ENCODE measurements at places on chromosomes 7 and 10.

- no peak for DNase-seq
Measured at GRCh38 chr7:135441791-135442190, 68.1 kb downstream of the CNOT4 start.

DNA sequence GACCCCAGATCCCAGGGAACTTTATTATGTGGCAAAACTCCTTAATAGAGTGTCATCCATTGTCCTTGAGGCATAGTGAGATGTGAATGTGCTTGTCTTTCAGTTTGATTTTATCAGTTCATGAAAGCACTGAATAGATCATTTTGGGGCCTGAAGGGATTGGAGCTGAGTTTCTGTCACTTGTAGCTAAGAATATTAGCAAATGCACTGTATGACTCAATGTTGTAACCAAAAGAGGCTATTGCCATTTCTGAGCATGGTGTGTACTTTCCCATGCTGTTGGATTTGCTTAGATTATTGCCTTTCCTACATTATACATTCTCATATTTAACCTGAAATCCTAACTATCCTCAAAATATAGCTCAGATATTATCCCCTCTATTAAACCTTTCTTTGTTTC lies 130.4 kb downstream of the PRKG1 start:
- no peak for DNase-seq

DNA sequence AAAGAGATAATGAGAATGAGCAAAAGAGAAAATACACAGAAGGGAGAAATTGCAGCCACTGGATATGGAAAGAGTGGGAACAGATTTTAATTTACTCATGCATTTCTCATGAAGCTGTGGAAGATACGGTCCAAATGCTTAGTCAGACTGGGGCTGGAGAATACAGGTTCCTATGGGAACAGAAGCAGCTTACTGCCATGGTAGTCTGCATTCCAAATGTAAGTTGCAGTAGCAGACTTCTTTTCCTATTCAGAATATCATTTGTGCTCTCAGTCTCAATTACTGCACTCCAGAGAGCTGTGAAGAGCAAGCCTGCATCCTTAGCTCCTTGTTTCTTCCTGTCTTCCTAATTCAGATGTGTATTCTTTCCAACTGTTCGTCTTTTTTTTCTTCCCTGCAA lies 190.8 kb upstream of the TMEM196 start:
- no peak for DNase-seq

DNA sequence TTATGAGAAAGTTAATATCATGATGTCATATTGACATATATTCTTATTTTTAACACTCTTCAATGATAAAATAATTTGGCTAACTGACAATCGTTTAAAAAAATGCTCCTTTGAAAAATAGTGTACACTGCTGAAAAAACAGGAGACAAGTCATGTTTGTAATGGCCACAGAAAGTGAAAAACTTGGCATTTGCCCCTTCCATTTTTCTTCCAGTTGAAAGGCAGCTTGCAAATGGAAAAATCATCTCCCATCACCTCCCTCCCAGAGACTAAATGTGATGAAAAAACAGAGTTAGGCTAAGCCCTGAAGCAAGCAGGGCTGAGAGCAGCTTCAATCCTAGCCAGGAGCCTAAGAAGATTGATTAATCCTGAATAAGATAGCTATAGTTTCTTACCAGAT lies 160.4 kb downstream of the SKAP2 start:
- no peak for DNase-seq

DNA sequence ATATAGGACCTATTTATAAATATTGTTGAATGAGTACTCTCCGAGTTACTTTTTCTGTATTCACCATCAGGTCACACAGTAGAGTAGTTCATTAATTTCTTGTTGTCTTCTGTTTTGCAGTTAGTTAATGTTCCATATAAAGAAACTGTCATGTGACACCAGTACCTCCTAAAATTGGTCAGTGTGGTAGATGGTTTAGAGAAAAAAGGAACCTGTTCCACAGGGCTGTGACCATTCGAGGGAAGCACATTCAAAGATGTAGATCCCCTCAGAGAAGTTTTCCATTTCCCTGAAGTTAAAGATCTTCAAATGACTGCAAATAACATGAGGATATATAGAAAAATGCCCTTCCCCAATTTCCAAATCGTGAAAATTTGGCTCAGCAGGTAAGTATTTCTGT lies 45.7 kb downstream of the PRPF18 start:
- DNase-seq: no peak

GRCh38 chr10:64275774-64276173 lies 754.6 kb downstream of the REEP3 start:
- no peak for DNase-seq

DNA sequence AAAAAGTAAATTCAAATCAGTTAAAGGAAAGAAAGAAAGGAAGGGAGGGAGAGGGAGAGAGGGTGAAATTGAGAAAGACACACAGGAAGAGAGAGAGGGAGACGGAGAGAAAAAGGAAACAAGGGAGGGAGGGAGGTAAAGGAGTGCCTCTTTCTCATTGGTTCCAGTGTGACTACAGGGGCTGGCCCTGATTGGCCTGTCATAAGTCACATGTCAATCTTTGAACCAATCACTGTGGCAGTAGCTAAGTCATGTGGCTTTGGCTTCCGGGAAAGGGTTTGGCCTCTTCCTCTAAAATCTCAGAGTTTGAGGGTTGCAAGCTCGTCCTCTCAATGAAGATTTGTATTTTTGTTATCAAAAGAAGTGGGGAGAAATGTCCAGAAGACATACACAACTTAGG lies 150.2 kb downstream of the RAB11FIP2 start:
- no peak for DNase-seq

- no peak for DNase-seq
Measured at GRCh38 chr10:6729071-6729774, 149.1 kb upstream of the PRKCQ start.

GRCh38 chr10:55746002-55746401 lies 615.1 kb downstream of the ZWINT start:
- no peak for DNase-seq

- no peak for DNase-seq
Measured at GRCh38 chr10:58515291-58515941, 2.7 kb downstream of the BICC1 start.

GRCh38 chr7:39672176-39672575 lies 48.8 kb downstream of the RALA start:
- no peak for DNase-seq

- no peak for DNase-seq
Measured at GRCh38 chr7:105786520-105787470, 89.6 kb downstream of the ATXN7L1 start.

DNA sequence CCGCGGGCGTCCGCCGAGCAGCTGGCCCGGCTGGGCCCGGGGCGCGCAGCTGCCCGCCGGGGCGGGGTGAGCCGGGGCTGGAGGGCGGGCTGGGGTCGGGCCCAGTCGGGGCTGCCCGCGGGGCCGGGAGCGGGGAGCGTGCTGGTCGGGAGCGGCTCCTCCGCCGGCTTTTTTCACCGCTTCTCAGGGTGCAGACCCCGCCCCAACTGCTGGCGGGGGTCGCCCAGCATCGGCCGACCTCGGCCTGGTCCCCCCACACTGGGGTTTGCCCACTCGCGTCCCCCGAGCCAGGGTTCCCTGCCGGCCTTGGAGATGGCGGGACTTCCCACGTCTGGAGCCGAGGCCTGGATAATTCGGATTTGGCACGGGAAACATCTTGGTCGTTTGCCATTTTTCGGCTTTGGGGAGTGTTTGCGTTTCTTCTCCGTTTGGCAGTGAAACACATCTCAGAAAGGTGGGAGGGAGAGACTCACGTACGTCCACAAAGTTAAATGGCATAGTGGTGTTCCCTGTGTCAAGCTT lies 432 bp downstream of the TMEM248 start:
- DNase-seq: no peak

DNA sequence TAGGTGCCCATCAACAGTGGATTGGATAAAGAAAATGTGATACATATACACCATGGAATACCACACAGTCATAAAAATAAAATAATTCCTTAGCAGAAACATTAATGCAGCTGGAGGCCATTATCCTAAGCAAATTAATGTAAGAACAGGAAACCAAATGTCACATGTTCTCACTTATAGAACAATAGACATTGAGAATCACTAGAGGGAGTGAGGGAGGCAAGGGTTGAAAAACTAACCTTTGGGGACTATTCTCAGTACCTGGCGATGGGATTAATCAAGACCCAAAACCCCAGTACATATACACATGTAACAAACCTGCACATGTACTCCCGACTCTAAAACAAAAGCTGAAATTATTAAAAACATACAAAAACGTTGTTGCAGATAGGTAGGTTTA lies 222.6 kb downstream of the SEMA3E start:
- no peak for DNase-seq

- peak; percentile 64 for DNase-seq
Measured at GRCh38 chr7:2195400-2196246, 37.1 kb downstream of the MAD1L1 start.

DNA sequence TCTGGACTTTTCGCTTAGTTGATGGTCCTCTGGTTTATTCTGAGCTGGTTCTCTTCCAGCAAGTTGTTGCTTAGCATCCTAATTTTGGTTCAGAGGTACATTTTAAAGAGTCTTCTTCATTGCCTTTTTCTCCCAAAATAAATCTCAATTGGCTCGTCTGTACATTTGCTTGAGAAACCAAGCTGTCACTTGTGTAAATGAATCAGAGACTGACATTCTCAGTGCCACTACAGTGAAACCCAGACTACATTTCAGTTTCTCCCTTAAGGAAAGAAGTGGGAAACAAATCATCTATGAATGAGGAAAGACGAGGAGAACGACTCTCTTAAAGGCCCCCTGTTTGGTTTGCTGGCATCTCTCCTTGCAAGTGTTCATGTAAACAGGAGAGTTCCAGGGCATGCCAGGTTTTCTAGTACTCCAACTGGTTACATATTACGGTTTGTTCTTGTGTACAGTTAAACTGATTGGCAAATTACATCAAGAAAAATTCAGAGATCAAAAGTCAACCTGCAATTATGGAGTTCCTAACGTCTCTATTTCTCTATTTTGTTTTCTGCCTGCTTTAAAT lies 654.6 kb downstream of the SH2D4B start:
- DNase-seq: no peak

DNA sequence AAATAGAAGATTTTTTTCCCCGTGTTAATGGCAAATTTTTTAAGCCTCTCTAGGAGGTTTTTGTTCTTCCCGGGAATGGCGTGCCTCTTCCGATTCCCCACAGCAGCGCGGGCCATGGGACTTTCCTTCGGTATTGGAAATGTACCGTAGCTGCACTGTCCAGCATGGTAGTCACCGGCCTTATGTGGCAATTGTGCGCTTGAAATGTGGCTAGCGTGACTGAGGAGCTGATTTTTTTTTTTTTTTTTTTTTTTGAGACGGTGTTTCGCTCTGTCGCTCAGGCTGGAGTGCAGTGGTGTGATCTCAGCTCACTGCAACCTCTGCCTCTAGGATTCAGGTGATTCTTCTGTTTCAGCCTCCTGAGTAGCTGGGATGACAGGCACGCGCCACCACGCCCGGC lies 938 bp upstream of the TCTN3 start:
- no peak for DNase-seq

DNA sequence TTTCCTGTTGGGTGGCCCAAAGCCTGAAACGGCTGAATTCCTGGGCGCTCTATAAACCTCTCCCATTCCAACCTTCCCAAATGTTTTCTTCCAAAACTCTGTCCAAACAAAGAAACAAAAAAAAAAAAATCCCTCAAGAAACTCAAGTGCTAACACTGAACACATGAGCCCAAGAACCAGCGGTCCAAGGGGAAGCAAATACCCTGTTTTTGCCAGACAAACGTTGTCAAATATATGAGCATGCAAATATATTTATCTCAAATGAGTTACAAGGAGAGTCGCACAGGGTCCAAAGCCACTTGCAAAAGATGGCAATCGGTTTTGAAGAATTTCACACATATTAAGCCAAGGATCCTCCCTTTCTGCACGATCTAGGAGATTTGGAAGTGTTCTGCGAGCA lies 23.3 kb upstream of the EMX2 start:
- no peak for DNase-seq

GRCh38 chr7:17681965-17682364 lies 258.3 kb downstream of the SNX13 start:
- no peak for DNase-seq

GRCh38 chr7:81492910-81493309 lies 276.9 kb downstream of the HGF start:
- DNase-seq: no peak

GRCh38 chr10:71607082-71607443 lies 112.5 kb downstream of the C10orf105 start:
- no peak for DNase-seq

GRCh38 chr10:91198781-91199180 lies 21.7 kb upstream of the PCGF5 start:
- no peak for DNase-seq

- peak; percentile 19 for DNase-seq
Measured at GRCh38 chr10:114767101-114767985, 54.2 kb upstream of the FHIP2A start.

DNA sequence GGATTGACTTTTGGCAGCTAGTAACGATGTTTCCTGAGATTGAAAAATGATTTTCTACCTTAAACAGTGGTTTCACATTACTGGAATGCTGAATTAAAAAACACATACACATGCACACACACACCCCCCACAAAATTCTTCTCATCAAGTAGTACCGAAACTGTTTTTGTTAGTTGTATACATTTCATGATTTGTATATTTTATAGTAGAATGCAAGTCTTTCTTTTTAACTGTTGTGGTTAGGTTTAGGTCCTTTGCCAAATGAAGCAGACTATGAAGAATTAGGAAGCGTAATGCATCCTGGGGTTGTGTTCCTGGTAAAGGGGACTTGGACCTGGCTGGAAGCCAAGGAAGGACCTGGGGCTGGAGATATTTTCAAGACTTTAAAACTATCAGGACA lies 505.8 kb downstream of the SUGCT start:
- no peak for DNase-seq

DNA sequence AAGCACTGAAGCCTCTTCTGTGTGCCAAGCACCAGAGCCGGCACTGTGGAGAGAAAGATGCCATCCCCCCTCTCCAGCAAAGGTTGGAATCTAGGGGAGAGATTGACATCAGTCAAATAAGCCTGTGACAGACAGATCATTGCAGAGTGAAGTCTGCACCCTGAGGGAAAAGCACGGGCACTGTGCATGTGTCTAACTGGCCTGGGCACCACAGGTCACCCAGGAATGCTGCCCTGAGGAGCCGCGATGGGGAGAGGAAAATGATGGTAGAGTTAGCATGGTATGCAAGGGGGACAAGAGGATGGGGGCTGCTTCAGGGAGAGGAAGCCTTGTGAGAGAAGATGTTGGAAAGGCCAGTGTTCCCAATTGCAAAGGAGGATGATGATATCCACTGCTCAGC lies 261.0 kb downstream of the GRID1 start:
- DNase-seq: no peak

GRCh38 chr7:78197447-78197846 lies 398.9 kb downstream of the PHTF2 start:
- no peak for DNase-seq

GRCh38 chr10:69061305-69062161 lies 26.4 kb upstream of the SRGN start:
- DNase-seq: no peak

All from NCI-H524 (cell line).